Prostate gland (tissue), 2 donors: ENCODE measurements at places on chromosomes 2 and 18.
A peak's percentile ranks its signal among the peaks of the same experiment; 100 is the strongest.

DNA sequence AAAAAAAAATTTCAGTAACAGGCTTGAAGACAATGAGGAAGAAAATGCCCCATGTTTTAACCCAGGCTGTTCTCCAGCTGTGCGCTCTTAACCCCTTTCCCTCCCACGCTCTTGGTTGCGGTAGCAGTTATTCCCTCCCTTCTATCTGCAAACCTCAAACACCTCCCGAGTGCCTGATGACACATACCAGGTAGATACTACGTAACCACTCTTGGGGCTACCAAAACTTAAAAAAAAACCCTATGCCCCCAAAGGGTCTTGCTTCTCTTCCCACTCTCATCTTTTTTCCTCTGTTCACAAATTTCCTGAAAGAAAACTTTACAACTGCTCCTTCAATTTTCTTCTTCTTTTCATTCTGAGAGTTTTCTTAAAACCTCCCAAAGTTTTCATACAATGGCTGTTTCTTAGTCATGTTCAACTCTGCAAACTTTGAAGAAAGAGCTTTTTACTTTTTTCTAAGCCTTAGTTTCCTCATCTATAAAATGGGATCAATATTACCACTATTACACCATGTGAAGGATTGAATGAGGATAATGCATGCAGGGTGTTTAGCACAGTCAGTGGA lies 4.9 kb upstream of the DRC1 start:
- no peaks in the 10 kb centered on the region for H3K36me3 ChIP-seq
- H3K4me3 ChIP-seq: no peak overlapping the region
- H3K27ac ChIP-seq: no peak overlapping the region
- no peak for DNase-seq
- no peaks in the 10 kb centered on the region for H3K27me3 ChIP-seq
- no peaks in the 10 kb centered on the region for H3K4me1 ChIP-seq

DNA sequence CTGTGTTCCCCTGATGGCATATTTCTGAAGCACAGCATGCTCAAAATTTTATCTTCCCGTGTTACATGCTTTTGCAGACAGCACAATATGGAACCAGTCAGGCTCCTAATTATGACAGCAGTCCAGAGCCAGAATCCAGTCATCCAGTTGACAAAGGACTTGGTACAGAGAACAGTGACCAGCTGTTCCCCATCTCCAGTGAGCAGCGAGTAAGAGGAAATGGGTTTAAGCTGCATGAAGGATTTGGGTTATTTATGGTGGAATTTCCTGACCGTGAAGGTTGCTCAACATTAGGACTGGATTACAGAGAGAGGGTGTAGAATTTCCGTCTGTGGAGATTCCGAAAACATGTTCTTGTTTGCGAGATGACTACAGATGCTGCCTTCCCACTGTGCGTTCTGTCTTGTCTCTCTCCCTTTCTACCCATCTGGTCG lies 24.4 kb downstream of the SGPP2 start:
- H3K4me1 ChIP-seq: no peaks in the 10 kb centered on the region
- no peaks in the 10 kb centered on the region for H3K27me3 ChIP-seq
- H3K4me3 ChIP-seq: no peak overlapping the region

DNA sequence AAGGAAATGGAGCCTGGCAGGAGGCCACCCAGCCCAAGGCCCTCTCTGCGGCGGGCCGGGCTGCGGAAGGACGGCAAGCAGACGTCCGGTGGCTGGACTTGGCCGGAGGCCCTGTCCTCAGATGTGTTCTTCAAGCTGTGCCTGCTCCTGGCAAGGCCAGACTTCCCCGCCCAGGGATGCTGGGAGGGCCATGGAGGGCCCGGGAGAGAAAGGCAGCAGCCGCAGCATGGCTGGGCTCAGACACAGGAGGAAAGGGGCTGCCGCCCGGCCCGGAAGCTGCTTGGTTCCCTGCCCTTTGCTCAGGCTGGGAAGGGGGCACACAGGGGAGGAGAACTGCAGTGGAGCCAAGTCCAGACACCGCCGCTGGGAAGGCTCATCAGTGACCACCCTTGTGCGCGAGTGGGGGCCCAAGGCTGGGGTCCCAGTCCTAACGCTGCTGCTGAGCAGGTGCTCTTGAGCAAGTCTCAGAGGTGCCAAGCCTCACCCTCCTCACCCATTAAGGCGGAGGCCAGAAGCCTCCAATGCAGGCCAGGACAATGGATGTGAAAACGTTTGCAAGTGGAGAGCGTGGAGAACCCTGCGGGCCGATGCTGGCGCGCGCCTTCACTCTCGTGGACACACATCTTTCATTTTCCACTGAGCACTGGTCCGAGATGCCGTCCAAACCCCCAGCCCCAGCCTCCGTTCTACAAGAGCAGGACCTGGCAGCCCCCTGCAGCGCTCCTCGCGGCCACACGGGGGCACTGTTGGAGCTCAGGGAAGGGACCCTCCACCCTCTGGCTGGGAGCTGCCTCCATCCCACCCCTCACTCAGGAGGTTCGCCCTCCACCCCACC lies 7.9 kb downstream of the CROCC2 start:
- peak overlapping the region; percentile 17 for H3K27ac ChIP-seq
- H3K4me1 ChIP-seq: no peaks in the 10 kb centered on the region
- no peak overlapping the region for H3K4me3 ChIP-seq
- no peaks in the 10 kb centered on the region for H3K36me3 ChIP-seq
- DNase-seq: peak; percentile 46

DNA sequence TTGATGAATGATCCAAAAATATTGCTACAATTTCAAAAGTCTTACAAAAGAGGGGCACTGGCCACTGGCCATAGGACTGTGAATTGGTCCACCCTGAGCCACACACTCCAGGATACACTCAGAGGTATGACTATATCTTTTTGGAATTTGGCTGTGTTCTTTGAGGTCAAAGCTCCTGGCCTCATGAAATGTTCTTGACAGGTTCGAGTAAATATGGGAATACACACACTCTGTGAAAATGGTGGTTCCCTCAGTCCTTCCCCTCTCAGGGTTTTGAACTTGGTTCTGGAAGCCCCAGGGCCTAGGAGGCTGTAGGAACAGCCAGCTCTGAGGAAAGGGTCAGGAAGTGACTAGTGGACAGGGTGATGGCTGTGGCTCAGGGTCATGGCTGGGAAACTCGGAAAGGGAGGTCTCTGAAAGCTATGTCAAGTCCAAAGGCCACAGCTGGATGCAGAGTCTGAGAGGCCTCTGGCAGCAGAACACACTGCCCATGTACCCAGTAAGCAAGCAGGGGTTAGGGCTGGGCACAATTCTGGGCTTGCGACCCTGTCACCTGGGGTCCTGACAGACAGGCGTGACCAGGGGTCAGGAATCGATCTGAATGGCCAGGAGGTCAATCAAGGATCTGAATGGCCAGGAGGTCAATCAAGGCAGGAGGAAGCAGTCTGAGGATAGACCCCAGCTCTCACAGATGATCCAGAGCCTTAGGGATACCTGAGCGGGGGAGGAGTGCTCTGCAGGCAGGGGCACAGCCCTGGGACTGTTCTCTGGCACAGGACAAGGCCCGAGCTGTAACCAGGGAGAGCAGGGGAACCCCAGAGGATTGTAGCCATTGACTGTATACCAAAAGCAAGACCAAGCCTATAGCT lies 223.4 kb upstream of the SMAD2 start:
- H3K27me3 ChIP-seq: no peaks in the 10 kb centered on the region
- peaks cover 8% of the 10 kb centered on the region for H3K4me1 ChIP-seq
- H3K4me3 ChIP-seq: no peak overlapping the region
- DNase-seq: no peak

DNA sequence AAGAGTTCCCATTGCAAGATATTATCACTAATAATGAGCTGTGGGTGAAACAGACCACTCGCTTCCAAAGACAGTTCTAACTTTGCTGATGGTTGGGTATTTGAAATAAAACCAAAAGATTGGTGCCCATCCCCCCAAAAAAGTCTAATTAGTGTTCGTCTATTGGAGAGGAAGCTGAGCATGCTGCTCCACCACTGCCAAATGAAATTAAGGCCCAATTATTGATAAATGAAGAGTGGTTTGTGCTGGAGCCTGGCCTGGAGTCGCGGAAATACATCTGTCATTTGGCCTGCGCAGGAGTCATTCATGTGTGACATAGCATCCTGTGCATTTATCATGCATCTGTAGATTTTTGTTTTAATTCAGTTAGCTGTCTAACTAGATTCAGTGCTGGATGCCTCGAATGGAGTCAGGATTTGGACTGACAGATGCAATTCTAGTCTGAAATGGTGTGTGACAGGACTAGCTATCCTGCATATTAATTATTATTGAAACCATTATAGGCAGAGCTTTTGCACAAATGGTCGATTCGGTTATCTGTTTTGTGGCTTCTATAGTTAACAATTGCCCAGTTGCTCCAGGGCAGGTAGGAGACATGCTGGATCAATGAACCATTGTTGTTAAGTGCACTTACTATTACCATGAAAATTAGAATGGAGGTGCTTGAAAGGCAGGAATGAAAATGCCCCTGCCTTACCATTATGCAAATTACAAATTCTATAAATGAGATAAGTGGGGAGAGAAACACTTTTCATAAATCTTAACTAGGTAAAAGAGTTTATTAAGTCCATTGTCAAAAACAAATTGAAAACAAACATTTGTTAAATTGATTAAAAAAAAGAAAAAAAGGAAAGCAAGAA lies 450.4 kb upstream of the TCF4 start:
- H3K36me3 ChIP-seq: no peaks in the 10 kb centered on the region
- no peak overlapping the region for H3K4me3 ChIP-seq
- H3K27me3 ChIP-seq: no peaks in the 10 kb centered on the region

- DNase-seq: no peak
- no peak overlapping the region for H3K27ac ChIP-seq
- no peaks in the 10 kb centered on the region for H3K27me3 ChIP-seq
- H3K4me1 ChIP-seq: no peaks in the 10 kb centered on the region
- H3K4me3 ChIP-seq: no peak overlapping the region
- no peaks in the 10 kb centered on the region for H3K36me3 ChIP-seq
Measured at GRCh38 chr2:101516823-101517690, 42.1 kb upstream of the RFX8 start.
